ENCODE measurements at places on chromosomes 12 and 14. TPM values are rescaled to one million over a fixed set of nuclear protein-coding genes. Genes with fewer than 3 reads are reported as not detected.
A peak's percentile ranks its signal among the peaks of the same experiment; 100 is the strongest.

The FAM186B gene
- total RNA-seq, result 0.65 TPM

The TAS2R30 gene
- total RNA-seq, result 0.96 TPM

DNA sequence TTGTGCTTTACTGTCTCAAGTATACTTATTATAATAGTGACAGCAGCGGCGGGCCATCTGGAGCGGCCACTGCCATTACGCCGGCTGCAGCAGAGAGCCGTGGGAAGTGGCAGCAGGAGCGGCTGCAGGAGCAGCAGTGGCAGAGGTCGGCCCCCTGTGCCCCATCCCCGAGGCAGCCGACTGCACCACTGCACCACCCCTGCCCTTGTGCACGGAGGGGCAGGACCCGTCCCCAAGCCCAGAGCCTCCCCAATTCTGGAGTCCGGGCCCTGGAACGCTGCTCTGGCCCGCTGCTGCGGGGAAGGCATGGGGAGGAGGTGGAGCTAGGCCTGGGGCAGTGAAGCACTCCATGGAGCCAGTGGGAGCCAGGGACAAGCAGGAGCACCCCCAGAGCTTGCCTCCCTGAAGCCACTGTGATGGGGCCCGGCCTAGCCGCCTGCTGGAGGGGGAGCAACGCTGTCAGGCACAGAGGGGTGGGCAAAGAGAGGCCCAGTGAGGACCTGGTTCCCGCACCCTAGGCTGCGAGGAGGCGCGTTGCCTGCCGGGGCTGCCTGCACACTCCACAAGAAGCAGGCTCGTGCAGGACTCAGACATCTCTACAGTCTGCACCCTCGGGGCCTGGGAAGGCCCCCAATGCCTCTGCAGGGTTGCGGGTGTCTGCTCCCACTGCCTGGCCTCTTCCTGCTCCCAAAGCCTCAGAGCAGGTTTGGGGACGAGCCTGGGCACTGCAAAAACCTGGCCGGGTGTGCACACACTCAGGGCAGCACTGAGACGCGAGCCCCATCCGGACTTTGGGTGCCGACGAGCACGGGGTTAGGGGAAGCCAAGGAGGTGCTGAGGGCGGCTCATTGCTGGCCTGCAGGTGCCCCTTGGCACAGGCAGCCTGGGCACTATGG lies 74.2 kb upstream of the RASSF8 start:
- ATAC-seq, result no peak

DNA sequence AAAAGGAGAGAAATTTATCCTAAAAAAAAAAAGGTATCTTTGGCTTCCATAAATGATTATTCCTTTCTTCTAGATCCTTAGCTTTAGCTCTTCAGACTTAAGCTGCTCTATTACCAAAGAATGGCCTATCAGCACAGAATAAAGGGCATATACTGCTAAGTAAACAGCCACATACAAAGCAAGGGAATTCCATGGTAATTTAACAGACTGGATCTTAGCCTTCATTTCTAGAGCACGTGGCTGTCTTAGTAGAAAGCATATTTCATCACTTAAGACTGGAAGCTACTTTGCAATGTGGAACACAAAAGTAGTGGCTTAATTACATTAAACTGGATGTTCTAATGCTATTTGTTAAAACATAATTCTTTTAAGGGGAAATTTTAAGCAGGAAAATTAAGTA lies 23.1 kb downstream of the TMED10 start:
- peak; percentile 39 for ATAC-seq
